ENCODE measurements at places on chromosomes 1 and 21.

- peak; percentile 96 for DNase-seq
Observed at GRCh38 chr1:205229399-205229871, 1.7 kb downstream of the TMCC2 start.

DNA sequence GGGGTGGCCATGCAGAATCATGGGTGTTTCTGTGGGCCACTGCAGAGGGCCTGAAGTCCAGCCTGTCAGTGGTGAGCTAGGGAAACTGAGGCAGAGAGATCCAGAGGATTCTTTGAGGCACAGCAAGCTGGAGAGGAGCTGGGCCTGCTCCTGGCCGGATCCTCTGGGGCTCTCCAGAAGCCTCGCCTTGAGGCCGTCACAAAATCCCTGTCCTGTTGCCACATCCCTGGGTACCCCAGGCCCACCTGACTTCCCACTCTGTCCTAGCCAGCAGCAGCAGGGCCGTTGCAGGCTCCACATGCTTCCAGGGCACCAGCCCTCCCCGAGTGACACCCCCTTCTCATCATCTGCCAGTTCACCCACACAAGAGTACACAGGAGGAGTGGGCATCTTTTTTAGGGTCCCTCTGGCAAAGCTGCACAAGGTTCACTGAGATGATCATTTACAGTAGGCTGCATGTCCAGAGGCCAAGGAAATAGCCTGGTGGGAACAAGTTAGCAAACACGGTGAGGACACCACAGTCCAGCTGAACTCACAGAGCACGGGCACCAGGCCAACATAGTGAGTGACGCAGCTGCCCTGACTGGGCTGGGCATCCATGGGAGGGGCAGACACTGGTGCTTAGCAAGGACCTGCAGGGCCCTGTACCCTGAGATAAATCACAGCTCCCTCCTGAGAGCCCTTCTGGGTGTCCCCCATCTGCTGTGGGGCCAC is 25.1 kb upstream of the TSPEAR start:
- DNase-seq: peak; percentile 99

DNA sequence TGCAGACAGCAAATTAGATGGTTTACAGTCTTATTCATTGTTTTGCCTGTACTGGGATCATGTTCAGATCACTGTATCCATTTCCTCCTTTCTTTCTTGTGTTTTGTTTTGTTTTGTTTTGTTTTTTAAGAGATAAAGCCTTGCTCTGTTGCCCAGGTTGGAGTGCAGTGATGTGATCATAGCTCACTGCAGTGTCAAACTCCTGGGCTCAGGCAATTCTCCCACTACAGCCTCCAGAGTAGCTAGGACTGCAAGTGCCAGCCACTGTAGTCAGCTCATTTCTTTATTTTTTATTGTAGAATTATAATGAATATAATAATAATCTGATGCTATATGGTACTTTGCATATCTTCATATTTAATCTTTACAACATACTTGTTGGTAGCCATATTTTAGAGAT is 403.7 kb upstream of the B3GALT2 start:
- no peak for DNase-seq

DNA sequence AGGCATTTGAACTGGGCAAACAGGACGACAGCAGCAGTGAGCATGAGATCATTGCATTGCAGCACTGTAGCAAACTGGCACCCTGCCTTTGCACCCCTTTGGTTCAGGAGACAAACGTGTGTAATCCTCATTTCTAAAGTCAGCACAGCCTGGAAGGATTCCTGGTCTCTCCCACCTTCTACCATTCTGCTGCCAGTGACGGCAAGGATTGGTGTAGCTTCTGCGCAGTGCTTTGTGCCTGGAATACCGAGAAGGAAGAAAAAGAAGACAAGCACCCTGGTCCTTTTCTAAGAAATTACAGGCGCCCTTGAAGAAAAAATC is 805.3 kb downstream of the USP25 start:
- peak; percentile 6 for DNase-seq

GRCh38 chr1:198628067-198628455 is 10.8 kb upstream of the PTPRC start:
- DNase-seq: no peak

DNA sequence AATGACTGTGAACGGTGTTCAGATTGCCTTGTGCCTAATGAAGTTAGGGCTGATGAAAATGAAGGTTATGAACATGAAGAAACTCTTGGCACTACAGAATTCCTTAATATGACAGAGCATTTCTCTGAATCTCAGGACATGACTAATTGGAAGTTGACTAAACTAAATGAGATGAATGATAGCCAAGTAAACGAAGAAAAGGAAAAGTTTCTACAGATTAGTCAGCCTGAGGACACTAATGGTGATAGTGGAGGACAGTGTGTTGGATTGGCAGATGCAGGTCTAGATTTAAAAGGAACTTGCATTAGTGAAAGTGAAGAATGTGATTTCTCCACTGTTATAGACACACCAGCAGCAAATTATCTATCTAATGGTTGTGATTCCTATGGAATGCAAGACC is 96.6 kb downstream of the ZFYVE9 start:
- DNase-seq: no peak

GRCh38 chr1:207306023-207306422 is 15.5 kb upstream of the CD55 start:
- DNase-seq: no peak

GRCh38 chr1:55081905-55082296 is 42.6 kb downstream of the PCSK9 start:
- no peak for DNase-seq

- peak; percentile 92 for DNase-seq
Observed at GRCh38 chr1:110612060-110612745, 6.0 kb upstream of the KCNA2 start.

DNA sequence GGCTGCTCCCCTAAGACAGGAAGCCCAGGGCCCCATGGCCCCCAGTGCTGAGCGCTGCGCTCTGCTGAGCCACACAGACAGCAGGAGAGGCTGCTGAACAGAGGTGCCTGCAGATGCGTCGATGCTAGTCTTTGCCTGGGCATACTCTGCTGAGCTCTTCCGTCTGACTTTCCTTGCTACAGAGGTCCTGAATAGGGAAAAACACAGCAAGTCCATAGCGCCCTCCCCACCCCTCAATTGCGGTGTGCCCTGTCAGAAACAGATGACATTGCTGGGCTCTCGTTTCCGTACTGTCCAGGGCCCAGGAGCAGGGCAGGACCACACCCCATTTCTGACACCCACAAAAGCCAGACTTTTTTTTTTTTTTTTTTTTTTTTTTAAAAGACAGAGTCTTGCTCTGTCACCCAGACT is 252.5 kb downstream of the SDCCAG8 start:
- no peak for DNase-seq

DNA sequence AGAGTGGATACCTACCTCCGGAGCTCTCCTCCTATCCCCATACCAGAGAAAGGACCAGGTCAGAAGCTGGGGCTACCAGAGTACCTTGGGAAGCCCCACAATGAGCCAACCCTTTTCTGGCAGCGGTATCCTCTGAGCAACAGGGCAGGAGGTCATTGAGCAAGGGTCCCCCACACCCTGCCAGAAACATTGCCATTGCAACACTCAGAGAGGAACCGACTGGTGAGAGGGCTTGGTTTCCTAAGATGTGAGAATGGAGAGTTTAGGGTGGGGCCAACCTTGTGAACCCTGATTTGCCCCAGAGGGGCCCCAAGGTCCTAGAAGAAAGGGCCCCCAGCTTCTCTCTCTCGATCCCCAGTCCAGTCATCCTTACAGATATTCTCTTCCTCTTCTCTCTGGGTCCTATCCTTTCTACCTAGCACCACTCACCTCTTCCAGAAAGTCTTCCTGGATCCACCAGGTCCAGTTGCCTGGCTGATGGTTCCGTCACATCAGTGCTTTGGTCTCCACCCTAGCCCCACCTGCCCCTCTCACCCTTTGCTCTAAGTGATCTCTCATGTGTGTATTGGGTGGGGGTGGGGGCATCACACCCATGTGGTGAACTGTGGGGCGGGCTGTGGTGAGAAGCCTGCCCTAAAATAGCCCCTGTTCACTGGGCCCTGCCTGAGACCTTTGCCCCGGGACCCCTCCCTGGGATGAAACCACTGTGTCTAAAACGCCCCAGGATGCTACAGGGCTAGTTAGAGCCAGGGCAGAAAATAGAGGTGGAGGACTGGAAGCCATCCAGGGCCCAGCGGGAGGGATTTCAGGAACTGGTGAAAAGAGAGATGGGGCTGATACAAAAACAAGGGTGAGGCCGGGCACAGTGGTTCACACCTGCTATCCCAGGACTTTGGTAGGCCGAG is 8.7 kb downstream of the FGR start:
- peak; percentile 32 for DNase-seq

GRCh38 chr1:66519992-66520391 is 14.0 kb upstream of the SGIP1 start:
- peak; percentile 47 for DNase-seq

GRCh38 chr1:88973520-88974137 is 18.8 kb downstream of the KYAT3 start:
- peak; percentile 41 for DNase-seq
